ENCODE measurements at places on chromosomes 12 and 14. TPM values are rescaled to one million over a fixed set of nuclear protein-coding genes. Genes with fewer than 3 reads are reported as not detected.

DNA sequence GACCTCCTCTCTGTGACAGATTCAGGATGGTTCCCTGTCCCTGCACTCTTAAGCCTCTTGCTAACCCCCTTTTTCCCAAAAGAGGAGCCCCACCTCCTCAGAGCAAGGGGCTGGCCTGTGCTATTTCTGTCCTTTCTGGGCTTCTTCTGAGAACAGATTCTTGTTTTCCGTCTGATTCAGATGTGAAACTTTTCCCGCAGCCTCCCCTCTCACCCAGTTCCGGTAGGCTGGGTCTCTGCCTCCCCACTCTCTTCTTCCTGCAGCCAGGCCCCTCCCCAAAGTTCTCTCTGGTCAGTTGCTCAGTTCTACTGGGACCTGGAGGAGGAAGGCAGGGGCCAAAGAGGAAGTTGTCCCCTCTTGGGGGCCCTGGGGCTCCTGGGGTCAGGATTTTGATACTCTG lies 11.8 kb downstream of the PDE1B start:
- no peak for DNase-seq

DNA sequence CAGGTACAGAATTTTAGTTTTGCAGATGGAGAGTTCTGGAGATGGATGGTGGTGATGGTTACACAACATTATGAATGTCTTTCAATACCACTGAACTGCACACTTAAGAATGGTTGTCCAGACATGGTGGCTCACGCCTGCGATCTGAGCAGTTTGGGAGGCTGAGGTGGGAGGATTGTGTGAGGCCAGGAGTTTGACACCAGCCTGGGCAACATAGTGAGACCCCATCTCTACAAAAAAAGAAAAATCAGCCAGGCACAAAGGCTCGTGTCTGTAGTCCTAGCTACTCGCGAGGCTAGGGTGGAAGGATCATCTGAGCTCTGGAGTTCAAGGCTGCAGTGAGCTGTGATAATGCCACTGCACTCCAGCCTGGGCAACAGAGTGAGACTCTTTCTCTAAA lies 8.1 kb upstream of the USP30 start:
- no peak for DNase-seq

DNA sequence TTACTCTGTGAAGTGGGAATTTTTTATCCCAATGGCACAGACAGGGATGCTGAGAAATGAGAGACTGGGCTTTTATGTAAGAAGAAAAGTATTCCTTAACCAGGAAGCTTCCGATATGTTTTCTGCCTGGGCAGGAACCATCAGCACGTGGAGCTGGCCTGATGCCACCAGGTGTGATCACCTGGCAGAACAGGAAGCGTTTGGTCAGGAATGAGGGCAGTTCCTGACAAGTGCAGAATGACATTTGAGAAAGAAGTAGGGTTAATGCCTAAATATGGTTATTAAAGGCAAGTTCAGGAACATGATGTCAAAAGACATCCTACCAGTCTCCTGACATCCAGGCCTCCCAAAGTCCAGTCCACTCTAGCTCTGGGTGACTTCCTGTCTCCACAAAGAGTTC lies 210.3 kb downstream of the NUAK1 start:
- DNase-seq: peak; percentile 64

GRCh38 chr14:97575677-97576076 lies 778.5 kb downstream of the VRK1 start:
- no peak for DNase-seq

DNA sequence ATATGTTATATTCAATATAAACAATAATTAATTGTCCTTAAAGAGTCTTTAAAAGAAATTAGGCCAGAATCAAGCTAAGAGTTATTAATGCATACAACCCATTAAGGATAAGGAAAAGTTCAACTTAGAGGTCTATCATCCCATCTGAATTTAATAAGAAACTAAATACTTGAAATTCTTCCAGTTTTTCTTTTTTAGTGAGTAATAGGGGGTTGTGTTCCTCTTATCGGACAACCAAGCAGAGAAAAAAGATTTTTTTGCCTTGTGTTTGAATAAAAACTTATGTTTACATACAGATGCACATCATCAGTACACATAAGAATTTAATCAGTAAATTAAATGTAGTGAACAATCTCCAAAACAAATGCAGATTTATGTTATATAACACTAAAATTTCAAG lies 32.5 kb downstream of the PAWR start:
- DNase-seq: no peak

GRCh38 chr12:59724011-59724695 lies 128.3 kb downstream of the SLC16A7 start:
- DNase-seq: no peak

GRCh38 chr14:62117010-62117750 lies 355.0 kb downstream of the SNAPC1 start:
- DNase-seq: peak; percentile 86

The OVCH1 gene
- total RNA-seq: not detected

The PLCZ1 gene
- not detected for total RNA-seq

The LMNTD1 gene
- 0.38 TPM for total RNA-seq

The FGF23 gene
- not detected for total RNA-seq

The SIX6 gene
- not detected for total RNA-seq

The METTL1 gene
- total RNA-seq: 27.4 TPM

The CAPS2 gene
- total RNA-seq: 3.5 TPM

Measured in pancreas (tissue), 10 donors.